ENCODE measurements at places on chromosomes 12 and 14.

GRCh38 chr14:34580381-34580780, 40.9 kb upstream of the EAPP start:
- DNase-seq = no peak

GRCh38 chr12:32437095-32437515, 37.7 kb downstream of the FGD4 start:
- DNase-seq = no peak

- DNase-seq = no peak
Observed at GRCh38 chr12:72602581-72602980, 330.4 kb downstream of the TRHDE start.

DNA sequence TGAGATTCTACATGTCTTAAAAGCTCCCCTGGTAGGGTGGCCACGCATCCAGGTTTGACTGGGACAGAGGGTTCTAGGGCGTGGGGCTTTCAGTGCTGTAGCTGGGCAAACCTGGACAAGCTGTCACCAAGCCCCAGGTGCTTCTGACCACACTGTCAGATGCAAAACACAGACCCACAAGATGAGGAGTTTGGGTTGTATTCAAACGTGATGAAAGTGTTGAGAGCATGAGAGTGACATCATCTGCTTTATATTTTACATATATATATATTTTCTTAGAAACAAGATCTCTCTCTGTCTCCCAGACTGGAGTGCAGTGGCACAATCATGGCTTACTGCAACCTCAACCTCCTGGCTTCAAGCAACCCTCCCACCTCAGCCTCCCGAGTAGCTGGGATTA, 210.1 kb downstream of the DPF3 start:
- DNase-seq = no peak

- no peak for DNase-seq
Observed at GRCh38 chr12:115320451-115320850, 636.5 kb upstream of the TBX3 start.

Measured in pons (tissue), 1 donor.